ENCODE measurements at places on chromosomes 2 and 18.

DNA sequence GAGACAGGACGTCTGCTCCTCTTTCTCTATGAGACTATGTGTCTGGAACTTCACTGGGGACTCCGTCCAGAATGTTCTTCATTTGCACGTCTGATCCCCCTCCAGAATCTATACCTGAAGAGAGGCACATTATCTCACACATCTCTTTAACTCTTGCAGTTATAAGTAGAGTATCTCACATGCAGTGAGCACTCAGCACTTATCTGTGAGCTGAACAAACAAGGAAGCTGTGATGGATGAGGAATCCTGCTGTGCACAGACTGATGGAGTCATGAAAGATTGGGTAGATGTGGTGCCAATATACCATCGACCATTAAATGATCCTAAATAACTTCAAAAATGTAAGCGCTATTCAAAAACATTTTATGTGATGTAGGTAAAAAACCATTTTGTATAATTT, 888.3 kb upstream of the CELF4 start:
- DNase-seq = no peak

- no peak for DNase-seq
Observed at GRCh38 chr2:17206771-17207170, 311.5 kb downstream of the RAD51AP2 start.

GRCh38 chr2:221533299-221533698, 38.8 kb downstream of the EPHA4 start:
- DNase-seq = no peak

GRCh38 chr18:4369705-4370104, 85.4 kb downstream of the DLGAP1 start:
- no peak for DNase-seq

GRCh38 chr2:206939340-206939739, at the start of gene CPO:
TSS of gene CPO (plus strand) at chr2:206939518. CDS start at chr2:206939600, 82 bp downstream.
- DNase-seq = no peak

- DNase-seq = no peak
Observed at GRCh38 chr2:128410758-128411215, 92.1 kb upstream of the HS6ST1 start.

Measured in stimulated activated naive CD4-positive, alpha-beta T cell treated with Interleukin-2 at 50 U/mL for 16 hours (primary cell).